ENCODE measurements at places on chromosomes 16 and 17.

GRCh38 chr17:16662936-16663335 lies 9.3 kb upstream of the ZNF624 start:
- DNase-seq, result no peak

DNA sequence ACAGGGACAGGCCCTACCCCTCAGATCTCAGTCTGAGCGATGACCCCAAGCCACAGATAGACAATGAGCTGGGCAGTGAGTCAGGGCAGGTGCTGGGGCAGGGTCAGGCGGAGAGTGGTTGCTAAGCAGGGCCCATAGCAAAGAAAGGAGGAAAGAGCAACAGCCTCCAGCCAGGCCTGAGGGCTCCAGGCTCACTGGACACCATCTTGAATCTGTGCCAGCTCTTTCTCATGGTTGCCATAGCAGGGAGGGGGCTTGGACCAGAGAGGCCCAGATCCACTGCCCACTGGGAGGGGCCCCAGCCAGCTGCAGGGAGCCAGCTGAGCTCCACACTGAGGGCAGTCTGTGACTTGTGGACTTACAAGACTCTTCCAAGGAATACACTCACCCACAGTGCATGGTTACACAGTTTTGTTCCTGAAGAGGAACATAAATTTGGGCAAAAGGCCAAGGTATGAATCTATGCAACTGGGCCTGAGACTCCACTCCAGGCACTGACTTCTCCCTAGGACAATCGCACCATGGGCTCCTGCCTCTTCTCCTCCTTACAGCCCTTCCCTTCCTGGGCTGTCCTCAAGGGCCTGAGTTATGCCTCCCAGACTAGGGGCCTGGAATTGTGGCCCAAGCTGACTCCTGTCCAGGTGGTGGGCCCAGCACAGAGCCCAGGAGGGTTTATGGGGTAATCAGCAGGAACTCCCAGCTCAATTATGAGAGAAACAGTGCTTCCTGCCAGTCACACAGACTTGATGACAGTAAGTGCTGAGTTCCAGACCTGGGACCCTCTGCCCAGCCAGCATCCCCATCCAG lies 59.9 kb downstream of the BEAN1 start:
- peak; percentile 66 for DNase-seq

DNA sequence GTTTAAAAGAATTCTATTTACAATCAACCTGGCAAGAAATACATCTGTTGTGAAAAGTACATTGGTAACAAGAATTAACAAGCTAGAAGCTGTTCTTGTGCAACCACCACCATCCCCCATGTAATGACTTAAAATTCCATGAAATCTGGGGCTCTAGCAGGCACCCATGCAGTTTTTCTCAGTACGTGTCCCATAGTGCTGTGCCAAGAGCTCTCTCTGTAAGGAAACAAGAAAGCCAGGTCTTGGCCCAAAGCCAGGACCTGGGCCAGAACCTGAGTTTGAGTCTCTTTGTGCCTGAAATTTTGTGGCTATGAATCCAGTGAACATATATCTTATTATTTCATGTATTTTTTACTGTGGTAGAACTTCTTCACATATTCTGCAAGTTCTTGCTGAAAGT lies 46.6 kb downstream of the NUP93 start:
- peak; percentile 39 for DNase-seq

DNA sequence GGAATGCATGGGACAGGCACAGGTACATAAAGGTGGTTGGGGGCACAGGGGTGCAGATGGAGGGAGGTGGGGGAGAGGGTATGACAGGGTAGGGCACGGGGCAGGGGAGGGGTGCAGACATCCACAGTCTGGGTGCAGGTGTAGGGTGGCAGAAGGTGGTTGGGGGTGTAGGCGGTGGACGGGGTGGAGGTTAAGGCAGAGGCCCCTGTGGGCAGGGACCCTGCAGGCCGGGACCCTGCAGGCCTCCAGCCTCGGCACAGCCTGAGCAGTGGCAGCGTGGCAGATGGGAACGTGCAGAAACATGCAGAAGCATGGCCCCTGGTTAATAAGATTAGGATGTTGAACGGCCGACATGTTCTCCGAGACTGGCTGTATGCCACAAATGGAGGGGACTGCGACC lies 115.2 kb downstream of the RBFOX3 start:
- DNase-seq, result no peak

- peak; percentile 45 for DNase-seq
These were observed 902 bp upstream of the SPATA32 start for GRCh38 chr17:45262516-45263476.

GRCh38 chr16:88553739-88554138 lies 16.5 kb upstream of the ZC3H18 start:
- DNase-seq, result no peak

Data from right lung (tissue), 10 donors.